Stimulated activated CD4-positive, alpha-beta T cell treated with anti-CD3 and anti-CD28 coated beads, Interleukin-4, amount 100 ng/mL, for 48 hours (primary cell): ENCODE measurements at places on chromosomes 1 and 21.

- no peak for DNase-seq
These were observed 19.2 kb upstream of the EPHA2 start for GRCh38 chr1:16174886-16175598.

GRCh38 chr1:96365596-96366390 is 355.8 kb upstream of the PTBP2 start:
- DNase-seq: no peak

DNA sequence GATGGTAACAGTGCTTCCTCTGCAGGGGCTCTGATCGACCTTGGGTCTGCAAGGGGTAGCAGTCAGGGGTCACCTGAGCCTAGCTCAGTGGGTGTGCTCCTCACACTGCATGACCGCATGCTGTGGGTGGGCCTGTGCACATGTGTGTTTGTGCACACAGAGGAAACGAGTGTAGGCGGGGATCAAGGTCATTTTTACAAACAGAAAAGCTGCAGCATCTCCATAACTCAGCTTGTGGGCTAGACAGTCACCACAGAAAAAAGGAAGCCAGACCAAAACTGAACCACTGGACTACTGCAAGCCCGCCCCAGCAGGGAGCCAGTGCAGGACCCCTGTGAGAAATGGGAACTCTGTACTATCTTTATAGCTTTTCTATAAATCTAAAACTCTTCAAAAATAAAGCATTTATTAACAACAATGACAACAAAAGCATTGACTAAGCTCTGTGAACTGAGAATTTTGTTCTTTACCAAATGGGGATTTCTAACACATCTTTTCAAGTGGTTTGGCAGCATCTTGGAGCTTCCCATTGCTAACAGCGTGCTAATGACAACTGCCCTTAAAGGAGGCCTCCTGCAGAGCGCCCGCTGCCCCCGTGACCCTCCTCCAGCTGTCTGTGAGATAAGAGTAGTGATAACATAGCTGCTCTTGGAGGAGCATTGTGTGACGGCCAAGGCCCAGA is 19.9 kb upstream of the NEK2 start:
- DNase-seq: no peak

DNA sequence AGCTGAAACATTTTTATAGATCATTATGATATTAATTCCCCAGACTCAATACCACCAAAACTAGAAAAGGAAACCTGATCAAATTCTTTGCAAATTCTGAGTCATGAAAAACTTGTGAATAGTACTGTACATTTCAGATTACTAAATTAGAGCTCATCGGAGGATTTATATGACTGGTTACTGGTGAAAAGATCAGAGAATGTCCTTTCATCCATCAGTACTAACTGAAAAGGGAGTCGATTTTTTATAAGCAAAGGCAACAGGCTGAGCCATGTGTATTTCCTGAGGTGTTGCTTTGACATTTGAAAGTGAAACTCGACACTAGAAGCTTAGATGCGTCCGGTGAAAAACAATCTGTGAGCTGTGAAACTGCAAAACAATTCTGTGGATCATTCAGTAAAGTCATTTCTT is 155.7 kb downstream of the TNFSF18 start:
- no peak for DNase-seq

GRCh38 chr1:192802406-192802805 is 6.4 kb upstream of the RGS2 start:
- DNase-seq: no peak

DNA sequence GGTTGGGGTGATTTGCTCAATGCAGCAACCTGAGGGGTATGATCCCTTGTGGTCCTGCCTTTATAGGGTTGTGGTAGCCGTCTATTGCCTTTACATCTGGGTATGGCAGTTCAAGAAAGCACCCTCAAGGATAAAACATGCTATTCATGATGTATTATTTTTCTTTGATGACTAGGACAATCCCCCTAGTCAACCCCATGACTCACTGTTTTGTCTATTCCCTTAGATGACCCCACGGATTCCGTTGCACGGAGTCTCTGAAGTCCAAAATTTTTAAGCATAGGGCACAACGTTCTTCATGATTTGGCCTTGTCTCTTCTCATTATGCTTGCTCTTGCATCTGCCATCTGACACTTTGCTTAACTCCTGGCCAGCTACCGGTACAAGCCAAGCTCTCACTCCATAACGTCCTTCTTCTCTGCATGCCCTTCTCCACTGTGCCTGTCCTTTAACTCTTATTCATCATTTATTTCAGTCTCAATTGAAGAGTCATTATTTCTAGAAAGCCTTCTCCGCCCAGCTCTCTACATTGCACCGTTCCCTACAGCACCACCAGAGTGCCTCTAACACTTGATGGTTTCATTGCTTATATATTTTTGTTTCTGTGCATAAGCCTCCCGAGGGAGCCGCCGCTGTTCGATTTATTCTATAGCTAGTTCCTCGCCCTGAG is 838 bp upstream of the DISP1 start:
- no peak for DNase-seq

GRCh38 chr1:72568113-72568512 is 285.8 kb upstream of the NEGR1 start:
- DNase-seq: no peak

- no peak for DNase-seq
These were observed 5.8 kb downstream of the RNF19B start for GRCh38 chr1:32958827-32959226.

DNA sequence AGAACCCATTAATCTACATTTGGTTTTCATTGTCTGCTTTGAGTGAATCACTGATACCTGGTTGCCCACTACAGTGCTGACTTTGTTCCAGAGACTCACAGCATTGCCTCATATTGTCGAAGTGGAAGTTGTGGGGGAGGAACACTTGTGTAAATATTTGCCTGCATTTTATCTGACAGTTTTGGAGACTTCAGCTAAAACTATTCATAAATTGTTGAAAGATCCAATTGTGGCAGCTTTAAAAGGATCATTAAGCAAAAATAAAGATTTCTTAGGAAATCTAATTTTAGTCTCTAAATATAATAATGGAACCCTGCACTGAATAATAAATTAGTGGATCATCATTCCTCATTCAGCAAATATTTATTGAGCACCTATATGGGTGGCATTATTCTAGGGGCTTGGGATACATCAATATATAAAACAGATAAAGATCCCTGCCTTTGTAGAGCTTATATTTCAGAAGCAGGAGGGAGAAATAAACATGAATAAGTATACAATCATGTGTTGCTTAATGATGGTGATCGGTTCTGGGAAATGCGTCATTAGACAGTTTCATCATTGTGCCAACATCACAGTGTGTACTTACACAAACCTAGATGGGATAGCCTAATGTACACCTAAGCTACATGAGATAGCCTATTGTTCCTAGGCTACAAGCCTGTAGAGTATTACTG is 73.5 kb downstream of the OSBPL9 start:
- no peak for DNase-seq

GRCh38 chr1:22075718-22076117 is 23.2 kb downstream of the CDC42 start:
- no peak for DNase-seq

GRCh38 chr1:53076721-53077598 is 14.9 kb downstream of the PODN start:
- no peak for DNase-seq

- no peak for DNase-seq
These were observed 20.9 kb downstream of the FGGY start for GRCh38 chr1:59317780-59318179.

- no peak for DNase-seq
These were observed 75.1 kb upstream of the WLS start for GRCh38 chr1:68307378-68307787.

DNA sequence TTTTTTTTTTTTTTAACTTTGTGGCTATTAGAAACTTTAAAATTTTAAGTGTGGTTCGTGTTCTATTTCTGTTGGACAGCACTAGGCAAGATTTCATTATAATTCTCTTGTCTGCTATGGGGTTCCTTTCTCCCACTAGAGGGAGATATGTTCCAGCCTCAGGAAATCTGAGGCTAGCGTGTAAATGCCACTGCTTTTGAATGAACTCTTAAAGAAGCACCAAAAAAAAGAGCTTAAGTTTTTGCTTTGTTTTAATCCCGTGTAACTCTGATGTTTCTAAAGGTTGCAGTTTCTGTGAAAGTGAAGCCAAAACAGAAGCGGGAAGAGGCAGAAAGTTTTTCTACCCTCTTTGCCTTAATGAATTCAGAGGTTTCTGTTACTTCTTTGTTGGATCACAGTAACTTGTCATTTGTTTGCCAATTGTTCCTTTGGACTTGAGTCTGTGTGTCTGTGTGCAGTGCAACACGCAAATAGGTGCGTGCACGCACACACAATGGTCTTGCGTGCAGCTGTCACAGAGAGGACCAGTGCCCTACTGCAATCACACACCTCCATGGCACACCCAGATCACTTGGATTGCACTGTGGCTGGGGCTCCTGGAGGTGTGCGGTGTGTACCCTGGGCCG is 32.3 kb downstream of the HHAT start:
- DNase-seq: no peak

DNA sequence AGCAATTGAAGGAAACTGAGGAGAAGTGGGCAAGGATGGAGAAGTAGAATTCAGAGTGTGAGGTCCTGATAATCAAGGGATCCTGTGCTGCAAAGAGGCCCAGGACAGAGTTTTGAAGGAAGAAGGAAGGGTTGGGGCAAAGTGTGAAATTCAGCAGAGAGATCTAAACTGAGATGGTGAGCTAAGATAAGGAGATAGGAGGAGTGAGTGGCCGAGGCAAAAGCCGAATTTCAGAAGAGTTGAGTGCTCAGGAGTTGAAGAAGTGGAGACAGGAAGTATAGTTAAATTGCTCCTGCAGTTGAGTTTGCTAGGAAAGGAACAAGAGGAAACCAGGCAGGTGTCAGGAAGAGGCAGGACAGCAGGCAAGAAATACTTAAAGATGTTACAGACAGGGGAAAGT is 16.4 kb upstream of the MAPKAPK2 start:
- no peak for DNase-seq

DNA sequence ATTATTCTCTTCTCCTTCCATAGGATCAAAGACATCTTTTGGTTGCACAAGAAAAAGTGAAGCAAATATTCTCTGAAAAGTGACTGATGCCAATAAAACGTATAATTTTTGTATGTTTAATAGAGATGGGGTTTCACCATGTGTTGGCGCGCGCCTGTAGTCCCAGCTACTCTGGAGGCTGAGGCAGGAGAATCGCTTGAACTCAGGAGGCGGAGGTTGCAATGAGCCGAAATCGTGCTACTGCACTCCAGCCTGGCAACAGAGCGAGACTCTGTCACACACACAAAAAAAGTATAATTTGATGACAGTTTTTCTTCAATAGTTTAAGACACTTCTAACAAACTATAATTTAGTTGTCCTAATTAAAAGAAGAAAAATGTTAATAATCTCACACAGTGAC is 23.8 kb downstream of the ANP32E start:
- no peak for DNase-seq

GRCh38 chr1:168083456-168084325 is 53.0 kb downstream of the GPR161 start:
- no peak for DNase-seq

- no peak for DNase-seq
These were observed 1.9 kb downstream of the CHIT1 start for GRCh38 chr1:203227371-203228083.

DNA sequence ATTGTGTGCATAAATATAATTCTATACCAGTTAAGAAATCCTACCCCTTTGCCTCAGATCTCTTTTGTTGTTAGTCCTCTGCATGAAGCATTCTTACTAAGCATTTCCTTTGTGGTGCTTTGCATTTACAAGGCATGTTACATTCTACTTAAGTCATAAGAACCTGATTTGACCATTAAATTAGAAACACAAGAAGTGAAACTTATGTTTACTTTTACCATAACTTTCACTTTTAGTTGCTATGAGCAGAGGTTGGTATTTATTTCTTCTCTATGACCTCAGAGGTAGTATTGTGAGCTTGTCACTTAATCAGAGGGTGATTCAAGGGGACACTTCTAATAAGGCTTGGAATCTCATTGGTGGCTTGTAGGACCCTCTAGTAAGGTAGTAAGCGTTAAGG is 9.0 kb downstream of the FAM20B start:
- DNase-seq: no peak

DNA sequence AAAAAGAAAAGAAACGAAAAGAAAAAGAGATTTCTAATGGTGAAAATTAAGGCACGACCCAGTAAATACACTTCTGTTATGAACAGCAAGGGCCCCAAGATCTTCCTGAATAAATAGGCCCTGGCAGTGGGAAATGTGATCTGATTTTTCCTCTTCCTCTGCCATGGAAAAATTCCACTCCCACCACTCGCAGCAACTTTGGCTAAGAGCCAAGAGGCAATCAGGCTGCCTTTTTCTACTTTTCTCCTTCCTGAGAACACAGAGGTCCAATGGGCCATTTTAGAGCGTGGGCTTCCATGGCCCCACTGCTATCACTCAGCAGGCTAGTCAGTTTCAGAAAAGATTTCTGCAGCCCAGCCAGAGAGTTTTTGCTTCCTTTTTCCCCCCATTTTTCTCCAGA is 33.7 kb upstream of the AK4 start:
- no peak for DNase-seq

GRCh38 chr1:151290709-151291303 is 8.7 kb downstream of the ZNF687 start:
- DNase-seq: no peak

- no peak for DNase-seq
These were observed 23.8 kb upstream of the SAMSN1 start for GRCh38 chr21:14569868-14570267.

- no peak for DNase-seq
These were observed 6.8 kb downstream of the NCF2 start for GRCh38 chr1:183583466-183583865.

- DNase-seq: peak; percentile 20
These were observed 226.8 kb downstream of the LMX1A start for GRCh38 chr1:165129568-165130164.

DNA sequence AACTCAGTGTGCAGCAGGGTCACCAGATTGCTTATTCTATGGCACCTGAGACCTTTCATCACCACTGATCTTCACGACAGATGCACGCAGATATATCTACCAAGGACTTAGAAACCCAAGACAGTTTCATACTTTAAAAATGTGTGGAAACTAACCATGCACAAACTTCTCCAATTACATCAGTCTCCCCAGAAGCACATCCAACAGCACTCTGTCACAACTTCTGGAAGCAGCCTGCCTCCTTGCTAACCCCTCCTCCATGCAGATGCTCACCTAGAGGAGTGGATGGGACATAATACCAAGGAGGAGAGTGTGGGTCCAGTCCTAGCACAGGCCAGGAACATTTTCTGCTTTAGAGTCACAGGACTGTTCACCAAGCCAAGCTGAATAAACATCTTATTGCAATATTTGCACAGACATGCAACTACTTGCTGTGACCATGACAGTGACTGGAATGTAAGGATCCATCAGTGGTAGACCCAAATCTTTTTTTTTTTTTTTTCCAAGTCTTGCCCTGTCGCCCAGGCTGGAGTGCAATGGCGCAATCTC is 69.4 kb downstream of the HIVEP3 start:
- no peak for DNase-seq

DNA sequence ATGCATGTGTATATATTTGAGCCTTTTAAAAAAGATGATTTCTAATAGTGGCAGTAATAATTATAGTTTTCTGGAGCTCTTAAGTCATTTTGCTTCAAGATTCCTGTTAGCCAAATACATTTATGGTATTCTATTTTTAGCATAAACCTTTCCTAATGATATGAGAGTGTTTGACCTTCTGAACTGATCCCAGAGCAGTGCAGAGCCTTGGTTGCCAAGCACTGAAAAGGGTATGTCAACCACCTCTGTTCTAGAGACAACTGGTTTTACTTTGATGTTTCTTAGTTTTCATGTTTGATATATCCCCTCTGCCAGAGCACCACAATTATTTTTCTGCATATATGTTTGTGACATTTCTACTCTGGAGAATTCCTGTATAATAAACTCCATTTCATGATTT is 15.1 kb upstream of the KCNA3 start:
- no peak for DNase-seq
